Effector CD4-positive, alpha-beta T cell (primary cell): ENCODE measurements at places on chromosomes 1 and 21.

- DNase-seq: no peak
These were observed 201.9 kb downstream of the TOMM20 start for GRCh38 chr1:234926559-234927311.

- no peak for DNase-seq
These were observed 93.8 kb upstream of the GRIK3 start for GRCh38 chr1:37128091-37128490.

DNA sequence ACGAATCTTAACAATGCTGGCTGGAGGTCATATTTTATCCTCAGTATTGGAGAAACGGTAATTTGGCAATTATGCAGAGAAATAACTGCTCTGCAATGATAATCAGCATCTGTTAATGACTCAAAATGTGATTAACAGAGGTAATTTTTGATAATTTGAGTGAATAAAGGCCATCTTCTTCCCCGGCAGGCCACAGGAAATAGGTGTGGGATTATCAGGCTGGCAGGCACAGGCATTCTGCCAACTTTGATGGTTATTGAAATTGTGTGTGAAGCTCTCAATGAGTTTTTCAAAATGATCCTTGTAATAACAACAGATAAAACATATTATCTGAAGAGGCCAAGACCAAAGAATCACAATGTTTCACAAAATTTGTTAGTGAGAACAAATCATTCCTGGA is 309.0 kb downstream of the PTGER3 start:
- DNase-seq: no peak

DNA sequence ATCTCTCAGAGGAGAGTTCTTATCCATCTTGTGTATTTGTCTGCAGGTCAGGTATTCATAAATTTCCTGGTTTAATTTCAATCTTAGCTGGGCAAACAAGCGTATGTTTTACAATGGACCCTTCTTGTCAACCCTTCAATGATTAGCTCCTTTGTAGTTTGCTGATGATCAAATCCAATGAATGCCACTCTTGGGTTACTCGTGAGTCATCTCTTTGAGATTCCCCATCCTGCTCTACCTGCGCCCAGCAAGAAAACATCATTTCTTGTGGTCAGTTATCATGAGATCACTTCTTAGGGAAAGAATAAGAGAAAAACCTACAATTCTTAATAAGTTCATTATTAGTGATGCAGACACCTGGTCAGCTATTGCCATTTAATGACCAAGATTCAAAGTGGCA is 572.3 kb upstream of the PKN2 start:
- DNase-seq: no peak

- DNase-seq: no peak
These were observed 40.7 kb downstream of the CASQ2 start for GRCh38 chr1:115727706-115728249.

- no peak for DNase-seq
These were observed 434.4 kb downstream of the PTPRU start for GRCh38 chr1:29670752-29671151.

DNA sequence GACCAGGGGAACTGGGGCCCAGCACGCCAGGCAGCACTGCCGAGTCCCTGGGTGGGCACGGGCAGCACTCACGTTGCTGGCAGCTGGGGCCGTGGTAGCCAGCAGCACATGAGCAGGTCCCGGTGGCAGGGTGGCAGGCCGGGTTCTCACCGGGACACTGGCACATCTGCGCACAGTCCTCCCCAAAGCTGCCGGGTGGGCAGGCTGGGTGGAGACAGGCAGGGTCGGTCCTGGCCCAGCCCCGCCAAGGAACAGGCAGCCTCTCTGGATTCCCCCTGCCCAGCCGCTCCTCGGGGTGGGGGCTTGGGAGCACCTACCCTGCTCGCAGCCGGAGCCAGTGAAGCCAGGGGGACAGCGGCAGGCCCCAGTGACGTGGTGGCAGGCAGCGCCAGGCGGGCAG is 42.5 kb downstream of the ARHGEF16 start:
- no peak for DNase-seq

DNA sequence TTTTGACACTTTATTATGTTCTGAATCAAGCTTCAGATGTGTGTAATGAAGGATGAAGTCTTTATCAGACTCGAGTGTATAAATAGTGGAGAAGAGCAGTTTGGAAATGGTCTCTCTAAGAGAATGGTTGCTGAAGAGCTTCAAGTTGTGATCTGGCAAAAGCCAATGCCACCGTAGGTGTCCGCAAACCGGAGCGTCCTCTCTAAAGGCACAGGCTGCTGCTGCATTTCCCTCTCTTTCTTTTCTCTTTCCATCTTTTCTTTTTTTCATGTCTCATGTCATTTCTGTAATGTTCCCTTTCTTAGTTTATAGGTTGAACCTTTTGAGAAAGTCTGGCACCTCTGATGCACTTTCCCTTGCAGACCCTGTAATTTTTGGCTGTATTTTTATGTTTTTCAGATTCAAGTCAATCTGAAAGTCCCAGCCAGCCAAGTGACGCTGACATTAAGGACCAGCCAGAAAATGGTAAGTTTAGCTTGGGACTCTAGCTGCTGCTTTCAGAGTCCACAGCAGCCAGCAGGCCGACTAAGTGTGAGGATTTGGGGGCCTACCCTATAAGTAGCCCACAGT is 194.8 kb downstream of the NFIA start:
- no peak for DNase-seq

DNA sequence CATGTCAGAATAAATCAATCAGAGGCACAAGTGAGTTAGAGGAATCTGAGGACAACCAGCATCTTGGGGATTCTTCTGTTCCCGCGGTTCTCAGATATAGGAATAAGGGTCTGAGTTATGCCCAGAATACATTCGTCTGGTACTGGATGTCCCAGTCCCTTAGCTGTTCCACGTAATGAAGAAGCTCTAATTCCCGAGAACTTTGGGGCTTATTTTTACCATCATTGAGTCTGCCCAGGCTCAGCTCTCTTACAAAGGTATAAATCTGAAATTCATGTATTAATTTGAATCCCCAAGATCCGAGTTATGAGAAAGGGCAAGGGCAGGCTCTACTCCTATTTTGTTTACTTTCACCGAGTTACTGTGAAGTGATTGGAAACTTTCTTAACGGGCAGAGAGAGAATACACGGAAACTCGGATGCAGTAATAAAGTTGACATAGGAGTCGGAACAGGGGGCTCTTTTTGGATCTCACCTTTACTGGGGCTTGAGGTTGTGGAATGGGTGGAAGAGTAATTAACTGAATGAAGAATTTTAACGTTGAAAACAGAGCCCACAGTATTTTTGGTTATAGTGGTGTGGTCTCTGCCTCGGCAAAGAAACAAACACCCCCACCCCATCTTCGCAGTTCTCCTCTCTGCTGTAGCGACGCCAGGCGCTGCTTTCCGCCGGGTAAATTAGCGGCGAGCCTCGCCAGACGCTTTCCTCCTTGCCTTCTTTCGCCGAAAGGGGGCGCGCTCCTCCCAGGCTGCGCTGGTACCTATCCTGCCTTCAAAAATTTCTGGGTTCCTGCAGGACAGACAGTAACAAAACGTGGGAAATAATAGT is 7.1 kb downstream of the PRRX1 start:
- no peak for DNase-seq

DNA sequence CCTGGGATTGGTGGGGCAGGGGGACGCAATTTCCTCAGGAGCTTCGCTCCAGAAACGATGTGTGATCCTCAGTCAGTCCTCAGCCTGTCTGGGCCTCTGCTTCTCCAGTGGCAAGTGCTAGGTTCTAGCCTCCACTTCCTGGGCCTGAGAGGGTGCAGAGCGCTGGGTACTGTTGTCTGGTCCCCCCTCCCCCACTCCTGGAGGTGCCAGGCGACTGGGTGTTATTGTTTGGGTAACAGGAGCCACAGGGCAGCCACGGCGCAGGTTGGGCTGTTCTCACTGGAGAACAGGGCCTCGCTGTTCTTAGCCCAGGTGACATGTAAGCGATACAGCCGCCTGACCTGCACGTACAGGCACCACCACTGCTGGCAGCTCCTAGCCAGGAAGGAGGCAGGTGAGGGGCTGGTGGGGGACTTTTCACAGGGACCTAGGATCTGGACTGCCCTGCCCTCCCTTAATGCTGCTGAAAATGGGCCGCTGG is 2.1 kb downstream of the RPS6KA1 start:
- no peak for DNase-seq

DNA sequence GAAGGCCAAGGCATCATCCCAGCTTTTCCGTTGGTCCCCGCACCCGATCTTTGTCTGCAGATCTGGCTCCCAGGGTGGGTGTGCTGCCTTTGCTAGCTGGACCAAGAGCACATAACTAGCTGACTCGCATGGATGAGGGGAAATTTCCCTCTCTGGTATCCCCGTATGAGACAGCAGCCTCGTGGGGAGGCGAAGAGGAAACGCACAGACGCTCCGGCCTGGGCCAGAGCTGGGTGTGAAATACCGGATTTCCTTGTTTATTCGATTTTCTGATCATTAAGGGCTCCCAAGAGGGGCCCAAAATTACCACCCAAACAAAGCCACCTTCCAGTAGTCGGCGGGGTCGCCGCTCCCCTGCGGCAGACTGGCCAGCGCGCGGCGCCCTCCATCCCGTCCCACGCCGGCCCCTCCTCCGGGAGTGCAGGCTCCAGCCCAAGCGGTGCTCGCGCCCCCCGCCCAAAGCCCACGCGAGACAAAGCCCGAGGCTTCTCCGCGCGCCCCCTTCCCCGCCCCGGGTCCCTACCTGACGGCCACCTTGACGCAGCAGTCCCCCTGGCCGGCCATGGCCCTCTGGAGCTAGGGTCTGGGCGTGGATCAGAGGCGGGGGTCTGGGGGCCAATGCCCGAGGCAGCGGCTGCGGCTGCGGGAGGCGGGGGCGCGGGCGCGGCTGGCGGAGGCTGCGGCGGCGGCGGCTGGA is 546 bp downstream of the KIF21B start:
- DNase-seq: peak; percentile 30

DNA sequence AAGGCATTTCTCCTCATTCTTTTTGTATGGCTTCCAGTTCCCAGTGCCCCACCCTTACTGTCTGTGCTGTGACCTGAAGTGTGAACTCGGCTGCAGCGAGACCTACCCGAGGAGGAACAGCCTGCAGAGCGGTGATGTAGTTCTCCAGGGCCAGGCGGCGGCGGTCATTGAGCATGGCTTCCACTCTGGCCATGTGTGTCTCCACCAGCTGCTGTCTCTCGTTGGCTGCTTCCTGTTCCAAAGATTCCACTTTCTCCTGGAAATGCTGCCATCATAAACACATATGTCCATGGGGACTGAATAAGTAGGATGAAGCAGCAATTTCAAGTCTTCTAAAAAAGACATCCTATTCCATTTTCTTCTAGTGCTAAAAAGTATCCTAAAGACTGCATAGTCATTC is 195.6 kb downstream of the APP start:
- DNase-seq: no peak

DNA sequence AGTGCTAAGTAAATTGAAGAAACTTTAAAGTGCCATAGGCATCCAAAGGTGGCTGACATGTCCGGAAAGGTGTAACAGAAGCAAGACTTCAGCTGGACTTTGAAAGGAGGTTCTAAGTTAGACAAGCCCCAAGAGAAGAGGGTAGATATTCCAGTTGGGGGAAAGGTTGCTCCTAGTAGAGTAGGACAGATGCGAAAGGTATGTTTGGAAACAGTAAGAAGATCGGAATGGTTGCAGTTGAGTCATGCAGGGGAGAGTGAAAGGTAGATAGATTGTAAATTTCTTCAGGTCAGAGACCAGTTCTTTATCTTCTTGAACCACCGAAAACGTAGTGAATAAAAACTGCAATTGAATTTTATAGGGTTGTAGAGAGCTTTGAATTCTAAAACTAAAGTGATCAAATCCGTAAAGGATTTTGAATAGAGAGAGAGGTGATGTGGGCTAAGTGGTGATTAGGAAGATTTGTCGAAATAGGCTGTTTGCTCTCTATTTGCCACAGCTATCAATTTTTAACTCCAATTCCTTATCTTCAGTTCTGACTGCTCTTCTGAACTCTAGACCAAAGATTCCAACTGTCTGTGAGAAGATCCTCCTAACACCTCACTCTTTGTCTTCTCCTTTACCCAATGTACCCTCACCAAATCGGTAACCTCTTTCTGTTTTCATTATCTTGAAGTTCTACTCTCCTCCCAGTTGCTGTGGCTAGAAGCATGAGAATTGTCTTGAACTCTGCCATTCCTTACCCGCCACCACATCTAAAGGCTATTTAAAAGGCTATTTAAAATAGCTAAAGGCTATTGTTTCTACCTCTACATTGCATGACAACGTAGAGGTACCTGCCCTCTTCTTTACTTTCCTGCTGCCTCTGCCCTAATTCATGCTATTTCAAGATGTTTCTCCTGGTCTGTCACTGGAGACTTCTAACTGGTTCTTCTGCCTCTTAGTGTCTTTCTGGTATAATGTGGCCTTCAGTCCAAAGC is 16.7 kb downstream of the MACF1 start:
- no peak for DNase-seq

- DNase-seq: no peak
These were observed 37.1 kb downstream of the LHX4 start for GRCh38 chr1:180267211-180267561.

GRCh38 chr1:20884513-20884912 is 97.4 kb upstream of the HP1BP3 start:
- no peak for DNase-seq
